ENCODE measurements at places on chromosomes 2 and 18.
A peak's percentile ranks its signal among the peaks of the same experiment; 100 is the strongest.

- DNase-seq = no peak
Measured at GRCh38 chr2:196054631-196055030, 14.0 kb downstream of the DNAH7 start.

GRCh38 chr2:43897492-43897891 is 58.7 kb downstream of the ABCG8 start:
- DNase-seq = no peak

DNA sequence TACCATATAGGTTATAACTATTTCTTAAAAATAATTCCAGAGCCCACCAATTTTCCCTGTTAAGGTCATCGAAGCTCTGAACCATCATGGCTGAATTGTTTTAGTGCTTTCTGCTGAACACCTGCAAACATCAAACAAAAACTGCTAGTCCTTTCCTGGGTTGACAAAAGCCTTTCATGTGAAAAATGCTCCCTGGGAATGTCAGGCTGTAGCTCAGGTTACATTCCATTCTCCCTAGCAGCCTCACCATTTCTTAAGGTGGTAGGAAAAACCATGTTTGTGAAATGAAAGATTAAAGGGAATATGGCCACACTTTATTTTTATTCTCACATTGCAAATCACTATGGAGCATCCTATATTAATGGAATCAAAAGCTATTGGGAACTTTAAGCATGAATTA is 5.7 kb downstream of the TCF4 start:
- DNase-seq = no peak

GRCh38 chr2:52289741-52290140 is 1257.8 kb upstream of the NRXN1 start:
- DNase-seq = no peak

DNA sequence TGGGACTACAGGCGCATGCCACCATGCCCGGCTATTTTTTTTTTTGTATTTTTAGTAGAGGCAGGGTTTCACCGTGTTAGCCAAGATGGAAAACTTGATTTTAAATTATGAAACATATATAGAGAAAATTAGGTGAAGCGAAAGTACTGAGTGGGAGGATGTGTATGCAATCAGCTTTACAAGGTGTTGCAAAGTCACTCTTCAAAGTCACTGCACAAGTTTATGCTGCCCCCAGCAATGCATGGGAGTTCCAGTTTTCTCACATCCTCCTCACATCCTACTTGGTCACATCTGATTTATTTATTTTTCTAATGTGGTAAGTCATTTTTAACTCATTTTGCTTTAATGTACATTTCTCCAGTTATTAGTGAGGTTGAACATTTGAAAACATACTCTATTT is 49.2 kb upstream of the CHN1 start:
- no peak for DNase-seq

- DNase-seq = no peak
Measured at GRCh38 chr18:598124-598589, 1.4 kb downstream of the CLUL1 start.

GRCh38 chr2:2839782-2840531 is 508.9 kb upstream of the MYT1L start:
- no peak for DNase-seq

DNA sequence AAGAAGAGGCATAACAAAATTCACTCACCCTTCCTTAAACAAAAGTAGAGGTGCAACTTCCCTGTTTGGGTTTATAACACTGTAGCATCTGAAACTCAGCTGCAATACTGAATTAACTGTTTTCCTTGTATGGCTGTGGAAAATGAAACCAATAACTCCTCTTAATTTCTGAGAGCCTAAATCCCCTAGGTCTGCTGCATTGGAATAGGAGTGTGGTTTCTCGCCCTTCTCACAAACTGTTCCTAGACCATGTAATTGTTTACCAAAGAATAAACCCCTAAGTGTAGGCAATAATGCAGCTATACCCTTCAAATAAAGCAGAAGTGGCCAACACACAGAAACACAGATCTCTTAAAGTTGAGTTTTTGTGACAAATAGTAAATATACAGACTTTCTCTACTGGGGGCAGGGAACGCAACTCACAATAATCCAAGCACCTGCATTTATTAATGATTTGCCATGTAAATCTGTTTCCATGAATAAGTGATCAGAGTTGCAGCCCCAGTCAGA is 52.0 kb downstream of the RASGRP3 start:
- no peak for DNase-seq

GRCh38 chr2:237231593-237231992 is 145.9 kb downstream of the COPS8 start:
- peak; percentile 56 for DNase-seq

DNA sequence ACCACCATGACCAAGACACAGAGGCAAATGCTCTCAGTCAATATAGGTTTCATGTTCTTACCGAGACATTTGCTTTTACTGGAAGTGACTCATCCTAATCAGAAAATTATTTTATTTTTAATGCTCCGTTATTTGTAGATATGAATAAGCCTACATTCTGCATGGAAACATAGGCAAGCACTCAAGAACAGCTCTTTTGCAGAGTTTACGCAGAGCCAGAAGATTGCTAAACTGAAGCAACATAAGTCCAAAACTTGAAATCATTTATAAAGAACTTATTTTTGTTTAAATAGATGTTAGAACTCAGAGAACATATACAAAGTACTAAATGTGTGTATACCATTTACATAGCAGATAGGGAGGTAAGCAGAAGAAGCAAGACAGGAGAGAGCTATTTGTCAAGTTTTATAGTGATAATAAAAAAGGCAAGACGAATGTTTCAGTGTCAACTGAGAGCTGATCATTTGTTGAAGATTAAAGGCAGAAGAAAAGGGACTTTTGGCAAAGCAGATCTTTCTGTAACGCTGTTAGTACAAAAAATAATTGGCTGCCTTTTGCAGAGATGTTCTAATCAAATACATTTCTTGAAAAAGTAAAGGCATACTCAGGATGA is 12.4 kb upstream of the PPP1R1C start:
- no peak for DNase-seq

DNA sequence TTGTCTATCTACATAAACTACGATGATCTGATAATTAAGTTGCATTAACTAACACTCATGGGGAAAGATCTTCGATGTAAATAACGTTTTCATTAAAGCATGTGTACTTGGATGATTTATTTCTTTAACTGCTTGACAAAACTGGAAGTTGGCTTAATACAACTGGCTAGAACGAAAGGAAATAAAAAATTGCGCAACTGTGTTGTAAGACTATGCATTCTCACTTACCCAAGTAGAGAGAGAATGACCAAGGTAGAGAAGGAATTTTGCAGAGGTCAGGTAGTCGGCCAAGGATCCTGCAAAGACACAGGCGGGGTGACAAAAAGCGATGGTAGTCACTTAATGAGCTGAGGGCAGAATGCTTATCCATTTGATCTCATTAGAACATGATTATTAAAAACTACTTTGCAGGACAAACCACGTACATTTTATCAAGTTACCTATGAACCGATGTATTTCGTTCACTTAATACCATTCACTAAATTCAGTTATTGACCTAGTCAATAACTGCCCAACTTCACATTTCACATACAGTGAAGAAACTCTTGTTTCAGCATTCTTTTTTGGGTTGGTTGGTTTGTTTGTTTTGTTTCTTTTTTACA is 900 bp downstream of the SLC40A1 start:
- DNase-seq = no peak

- no peak for DNase-seq
Measured at GRCh38 chr2:180312542-180312941, 305.4 kb upstream of the CWC22 start.

DNA sequence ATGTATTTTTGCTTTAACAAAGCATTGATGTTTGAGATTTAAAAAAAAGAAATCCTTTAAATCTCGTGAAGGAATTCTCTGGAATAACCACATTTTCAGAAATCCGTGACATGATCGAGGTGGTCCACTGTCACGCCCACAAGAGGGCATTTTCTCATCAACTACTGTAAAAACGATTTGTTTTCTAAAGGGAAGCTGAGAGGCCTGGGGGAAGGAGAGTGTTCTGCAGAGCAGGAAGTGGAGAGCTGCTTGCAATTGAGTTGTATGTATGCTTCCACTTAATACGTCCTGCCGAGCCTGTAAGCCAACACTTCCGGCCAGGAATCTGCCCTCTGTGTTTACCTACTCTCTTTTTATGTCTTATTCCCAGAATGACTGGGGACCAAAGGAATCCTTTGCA is 19.4 kb downstream of the KLHL29 start:
- peak; percentile 68 for DNase-seq

DNA sequence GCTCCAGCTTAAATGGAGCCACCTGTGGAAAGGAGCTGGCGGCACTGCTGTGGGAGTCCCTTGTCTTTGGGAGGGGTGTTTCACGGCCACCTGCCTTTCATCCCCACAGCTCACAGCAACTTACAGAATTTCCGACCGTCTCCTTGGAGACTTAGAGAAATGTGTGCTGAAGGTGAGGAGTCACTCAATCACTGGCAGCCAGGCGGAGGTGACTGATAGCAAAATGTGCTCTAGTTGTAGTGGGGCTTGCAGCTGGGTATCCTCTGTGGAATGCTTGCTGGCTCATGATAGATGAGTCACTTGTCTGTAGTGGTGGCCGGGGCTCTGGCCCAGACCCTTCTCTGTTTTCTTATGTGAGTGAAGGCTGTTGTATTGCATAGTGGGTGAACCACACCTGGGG is 110.7 kb downstream of the SH3RF3 start:
- DNase-seq = no peak

DNA sequence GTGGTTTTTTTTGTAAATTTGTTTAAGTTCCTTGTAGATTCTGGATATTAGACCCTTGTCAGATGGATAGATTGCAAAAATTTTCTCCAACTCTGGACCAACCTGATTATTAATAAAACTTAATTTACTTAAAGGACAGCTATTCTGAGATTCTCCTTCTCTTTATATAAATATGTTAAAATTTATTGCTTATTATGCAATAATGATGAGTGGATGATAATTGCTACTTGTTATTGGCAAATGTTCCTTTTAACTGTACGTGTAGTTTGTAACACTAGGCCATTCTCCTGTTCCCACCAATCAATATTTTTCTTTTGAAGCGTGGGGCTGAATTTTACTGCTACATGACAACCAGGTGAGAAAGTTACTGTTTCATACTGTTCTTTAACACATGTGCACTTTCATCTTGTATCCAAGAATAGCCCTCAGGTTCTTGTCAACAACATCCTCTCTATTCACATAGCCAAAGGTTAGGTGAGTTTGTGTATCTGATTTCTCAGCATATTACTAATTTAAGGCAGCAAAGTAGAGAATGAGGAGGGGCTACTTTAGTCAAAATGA is 16.6 kb upstream of the STK17B start:
- no peak for DNase-seq

GRCh38 chr2:3459185-3460015 is 59.9 kb downstream of the ADI1 start:
- DNase-seq = peak; percentile 77

DNA sequence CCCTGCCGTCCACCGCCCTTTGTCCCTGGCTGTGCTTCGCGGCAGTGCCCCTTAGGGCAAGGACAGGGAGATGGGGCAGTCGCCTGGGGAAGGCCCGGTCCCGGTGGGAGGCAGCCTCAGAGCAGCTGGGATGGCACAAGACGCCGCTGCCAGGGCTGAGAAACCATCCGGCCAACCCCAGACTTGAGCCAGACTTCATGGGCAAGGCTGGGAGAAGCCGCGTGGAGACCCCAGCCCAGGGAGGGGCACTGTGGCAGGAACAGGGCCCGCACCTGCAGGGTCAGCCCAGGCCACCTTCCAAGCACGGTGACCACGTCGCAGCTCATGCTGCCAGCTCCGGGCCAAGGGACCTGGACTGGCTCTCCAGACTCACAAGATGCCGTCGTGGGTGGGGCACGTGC is 84.0 kb downstream of the NFATC1 start:
- DNase-seq = peak; percentile 82

DNA sequence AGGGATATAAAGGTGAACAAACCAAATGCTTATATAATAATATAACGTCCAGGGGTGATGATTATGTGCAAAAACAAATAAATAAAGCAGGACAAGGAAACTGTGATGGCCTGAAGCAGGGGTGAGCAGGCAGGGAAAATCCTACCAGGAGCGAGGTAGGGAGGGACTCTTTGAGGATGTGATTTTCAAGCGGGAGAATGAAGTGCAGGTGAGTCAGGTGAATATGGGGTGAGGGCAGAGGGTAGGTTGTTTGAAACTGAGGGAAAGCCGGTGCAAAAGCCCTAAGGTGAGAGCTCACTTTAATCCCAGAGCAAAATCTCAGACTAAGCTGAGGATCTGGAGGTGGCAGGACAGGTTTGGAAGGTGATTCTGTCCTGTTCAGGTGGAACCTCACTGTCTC is 40.7 kb downstream of the CYP26B1 start:
- no peak for DNase-seq

DNA sequence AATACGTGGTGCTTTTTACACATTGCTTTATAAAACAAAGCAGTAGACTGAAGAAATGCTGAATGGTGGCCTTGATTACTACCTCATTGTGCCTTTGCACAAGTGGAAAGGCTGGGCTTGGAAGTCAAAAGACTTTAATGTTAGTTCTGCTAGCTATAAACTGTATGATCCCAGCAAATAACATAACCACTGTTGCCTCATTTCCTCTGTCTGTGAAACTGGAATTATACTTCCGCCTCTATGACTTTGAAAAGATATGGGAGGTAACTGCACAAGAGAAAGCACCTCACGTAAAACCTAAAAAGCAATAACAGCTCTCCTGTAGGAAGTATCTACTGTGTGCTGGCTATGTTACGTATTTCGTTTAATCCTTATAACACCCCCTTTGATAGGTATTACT is 43.4 kb upstream of the DSC1 start:
- no peak for DNase-seq

GRCh38 chr2:238203973-238204683 is 633 bp upstream of the ILKAP start:
- no peak for DNase-seq
